Stimulated activated CD8-positive, alpha-beta memory T cell treated with anti-CD3 and anti-CD28 coated beads, Interleukin-2, amount 100 ng/mL, for 1 hour (primary cell): ENCODE measurements at places on chromosomes 12 and 14.

DNA sequence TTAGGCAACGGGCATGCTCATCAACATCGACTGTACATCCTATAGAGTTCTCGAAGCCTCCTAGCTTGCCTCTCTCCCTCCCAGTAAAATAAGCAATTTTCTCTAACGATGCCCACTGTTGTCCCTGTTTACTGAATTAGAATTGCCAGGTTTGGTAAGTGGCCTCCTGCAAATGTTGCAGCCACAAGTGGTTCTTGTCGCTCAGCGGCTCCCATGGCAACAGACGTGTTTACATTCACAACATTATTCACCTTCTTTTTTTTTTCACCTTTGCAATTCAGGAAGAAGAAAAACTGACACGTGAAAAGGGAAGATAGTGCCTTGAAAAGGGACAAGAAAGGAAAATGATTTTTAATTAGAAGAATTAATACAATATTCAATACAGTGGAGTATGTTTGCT is 100.9 kb upstream of the PKP2 start:
- DNase-seq = no peak

DNA sequence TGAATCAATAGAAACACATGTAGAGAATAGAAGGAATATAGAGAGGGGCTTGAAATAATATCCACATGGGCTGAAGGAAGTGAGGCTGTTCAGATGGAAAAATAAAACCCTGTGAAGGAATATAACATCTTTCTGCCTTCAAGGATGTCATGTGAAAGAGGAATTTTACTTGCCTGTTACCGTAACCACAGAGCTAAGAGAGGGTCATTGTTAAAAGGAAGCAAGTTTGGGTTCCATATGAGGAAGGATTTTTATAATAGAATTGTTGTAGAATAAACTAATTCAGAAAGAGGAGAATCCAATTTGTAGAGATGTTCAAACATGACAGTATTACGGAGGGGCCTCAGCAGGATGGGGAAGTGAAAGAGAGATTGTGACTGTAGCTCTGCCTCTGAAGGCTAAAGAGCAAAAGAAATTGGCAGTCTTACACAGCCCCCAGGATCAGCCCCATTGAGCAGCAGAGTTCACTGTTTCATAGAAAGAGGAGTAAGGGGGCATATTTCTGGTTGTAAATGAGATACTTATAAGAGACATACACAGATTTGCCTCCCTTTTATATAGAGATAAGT is 41.8 kb upstream of the PTPRR start:
- no peak for DNase-seq

- no peak for DNase-seq
Observed at GRCh38 chr14:76034566-76034965, 49.0 kb downstream of the IFT43 start.

DNA sequence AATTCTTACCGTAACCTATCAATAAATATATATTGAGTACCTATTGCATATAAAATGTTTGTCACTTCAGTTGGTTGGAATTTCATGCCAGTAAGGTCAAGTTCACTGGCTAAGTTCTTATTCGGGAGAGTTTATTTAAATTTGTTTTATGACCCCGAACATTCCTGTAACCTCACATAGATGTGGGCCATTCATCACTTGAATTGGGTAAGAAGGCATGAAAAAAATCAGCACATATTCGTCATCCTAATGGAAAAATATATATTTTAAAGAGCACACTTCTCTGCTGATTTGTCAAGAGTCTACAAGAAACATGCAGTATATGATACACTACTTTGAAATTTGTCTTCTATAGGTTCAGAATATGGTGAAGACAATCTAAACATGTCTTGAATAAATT is 263.4 kb downstream of the CCDC91 start:
- no peak for DNase-seq

DNA sequence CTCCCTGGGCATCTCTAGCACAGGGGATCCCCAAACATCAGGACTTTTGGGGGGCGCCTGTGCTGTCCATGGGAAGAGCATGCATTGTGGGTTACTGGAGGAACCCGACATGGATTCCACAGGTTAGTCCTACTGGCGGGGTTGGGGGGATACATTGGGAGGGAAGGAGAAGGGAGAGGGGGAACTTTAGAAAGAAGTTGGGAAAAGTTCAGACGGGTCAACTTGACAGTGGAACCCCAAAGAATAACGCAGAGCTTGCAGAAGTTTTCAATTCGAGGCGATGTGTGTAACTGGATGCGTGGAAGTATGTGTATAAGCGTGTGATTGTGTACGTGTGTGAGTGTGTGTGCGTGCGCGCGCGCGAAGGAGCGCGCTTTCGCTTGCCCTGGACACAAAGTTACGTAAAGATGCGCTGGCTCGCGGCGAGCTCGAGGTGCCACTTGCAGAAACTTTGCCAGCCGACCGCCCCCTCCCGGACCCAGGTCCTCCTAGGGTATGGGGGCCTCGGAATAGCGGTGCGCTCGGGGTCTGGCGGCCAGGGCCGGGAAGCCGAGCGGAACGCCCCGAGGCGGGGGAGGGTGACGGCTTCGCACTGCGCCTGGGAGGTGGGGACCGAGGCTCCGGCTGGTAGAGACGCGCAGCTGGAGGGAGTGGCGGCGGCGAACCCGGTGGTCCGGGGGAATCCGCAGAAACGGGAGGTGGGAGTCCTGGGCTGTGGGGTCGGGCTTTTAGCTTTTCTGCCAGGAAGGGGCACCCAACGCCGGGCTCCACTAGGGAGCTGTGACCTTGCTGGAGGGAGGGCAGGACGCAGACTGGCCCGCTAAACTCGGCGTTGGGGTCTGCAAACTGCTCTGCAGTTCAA is 669 bp downstream of the RFX4 start:
- DNase-seq = no peak

GRCh38 chr14:105146181-105146975 is 22.2 kb downstream of the JAG2 start:
- no peak for DNase-seq

- no peak for DNase-seq
Observed at GRCh38 chr14:54493293-54493692, 4.5 kb upstream of the GMFB start.
